ENCODE measurements at places on chromosomes 12 and 14. TPM values are rescaled to one million over a fixed set of nuclear protein-coding genes. Genes with fewer than 3 reads are reported as not detected.

GRCh38 chr14:71355324-71356201 lies 448.3 kb downstream of the PCNX1 start:
- no peak for DNase-seq

Gene TMTC1
- 1.4 TPM for total RNA-seq

GRCh38 chr14:22122227-22122818 lies 448.7 kb upstream of the OR4E1 start:
- DNase-seq, result no peak

- DNase-seq, result no peak
These were observed 46.5 kb downstream of the ST8SIA1 start for GRCh38 chr12:22287776-22288621.

- DNase-seq, result no peak
These were observed 7.6 kb downstream of the PNP start for GRCh38 chr14:20476776-20477175.

Gene TAS2R8
- total RNA-seq, result not detected

- DNase-seq, result no peak
These were observed 414.2 kb downstream of the RMST start for GRCh38 chr12:97876780-97877179.

Gene SYNDIG1L
- total RNA-seq, result not detected

Gene CEP170B
- total RNA-seq, result 8.5 TPM

- DNase-seq, result peak; percentile 53
These were observed 12.4 kb upstream of the SMUG1 start for GRCh38 chr12:54201001-54201794.

- DNase-seq, result no peak
These were observed 1341.4 kb downstream of the FSCB start for GRCh38 chr14:43165651-43166050.

Gene NEDD1
- total RNA-seq, result 54.2 TPM

- no peak for DNase-seq
These were observed 1.9 kb downstream of the EGLN3 start for GRCh38 chr14:33948869-33949408.

DNA sequence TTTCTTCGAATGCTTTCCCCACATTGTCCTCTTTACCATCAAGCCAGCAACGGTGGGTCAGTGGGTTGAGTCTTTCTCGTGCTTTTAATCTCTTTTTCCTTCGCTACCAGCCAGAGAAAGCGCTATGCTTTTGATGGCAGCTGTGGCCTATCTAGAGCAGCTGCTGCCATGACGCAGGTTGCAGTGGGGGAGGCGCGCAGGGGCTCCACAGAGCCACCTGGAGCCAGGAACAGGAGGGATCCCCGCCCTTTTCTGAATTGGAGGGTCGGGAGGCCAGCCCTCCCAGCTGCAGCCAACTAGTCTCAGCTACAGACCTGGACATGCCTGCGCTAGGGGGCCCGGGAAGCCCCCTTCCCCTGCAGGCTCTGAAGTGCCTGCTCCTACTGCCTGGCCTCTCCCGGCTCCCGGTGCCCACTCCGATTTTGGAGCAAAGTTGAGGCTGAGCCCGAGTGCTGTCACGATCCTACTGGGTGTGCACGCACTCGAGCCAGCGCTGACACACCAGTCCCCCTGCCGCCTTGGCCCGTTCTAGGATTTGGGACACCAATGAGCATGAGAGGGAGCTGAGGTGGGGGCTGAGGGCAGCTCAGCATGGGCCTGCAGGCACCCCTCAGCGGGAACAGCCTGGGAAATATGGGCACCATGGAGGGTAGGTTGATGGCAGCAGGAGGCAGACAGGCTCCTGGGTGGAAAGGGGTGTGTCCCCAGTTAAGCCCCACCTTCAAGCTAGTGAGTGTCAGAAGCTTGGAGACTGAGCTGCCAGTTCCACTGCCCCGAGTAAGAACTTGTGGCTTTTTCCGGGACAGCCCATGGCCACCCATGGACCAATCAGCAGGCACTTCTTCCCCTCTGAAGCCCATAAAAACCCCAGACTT lies 784.2 kb downstream of the SLC6A15 start:
- no peak for DNase-seq

Gene ASB8
- 32.5 TPM for total RNA-seq

GRCh38 chr12:122604993-122605392 lies 77.9 kb downstream of the KNTC1 start:
- DNase-seq, result no peak

DNA sequence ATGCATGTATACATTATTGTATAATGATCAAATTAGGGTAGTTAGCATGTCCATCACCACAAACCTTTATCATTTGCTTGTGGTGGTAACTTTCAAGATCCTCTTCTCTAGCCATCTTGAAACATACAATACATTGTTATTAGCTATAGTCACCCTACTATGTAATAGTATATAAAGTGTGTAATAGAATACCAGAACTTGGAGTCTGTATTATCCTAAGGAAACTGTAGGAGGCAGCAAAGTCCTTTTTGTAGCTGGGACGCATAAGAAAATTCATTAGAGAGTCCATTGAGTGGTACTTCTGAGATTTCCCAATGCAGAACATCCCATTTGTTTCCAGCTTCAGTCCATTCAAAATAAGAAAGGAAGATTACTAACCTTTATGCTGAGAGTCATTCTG lies 325.9 kb upstream of the LRFN5 start:
- DNase-seq, result no peak

- DNase-seq, result no peak
These were observed 24.9 kb downstream of the RIN3 start for GRCh38 chr14:92538412-92538985.

Gene KRT75
- total RNA-seq, result not detected

- DNase-seq, result no peak
These were observed 38.5 kb downstream of the CCER1 start for GRCh38 chr12:90916516-90916915.

GRCh38 chr12:20473133-20473532 lies 104.8 kb downstream of the PDE3A start:
- no peak for DNase-seq

GRCh38 chr12:52419656-52420055 lies 13.5 kb upstream of the KRT82 start:
- no peak for DNase-seq

- no peak for DNase-seq
These were observed 669.2 kb downstream of the DIO2 start for GRCh38 chr14:79542121-79542520.

Gene POMT2
- 23.4 TPM for total RNA-seq

- DNase-seq, result no peak
These were observed 21.1 kb downstream of the PLXNC1 start for GRCh38 chr12:94169495-94169894.

GRCh38 chr12:113040722-113041171 lies 15.8 kb upstream of the DTX1 start:
- no peak for DNase-seq

DNA sequence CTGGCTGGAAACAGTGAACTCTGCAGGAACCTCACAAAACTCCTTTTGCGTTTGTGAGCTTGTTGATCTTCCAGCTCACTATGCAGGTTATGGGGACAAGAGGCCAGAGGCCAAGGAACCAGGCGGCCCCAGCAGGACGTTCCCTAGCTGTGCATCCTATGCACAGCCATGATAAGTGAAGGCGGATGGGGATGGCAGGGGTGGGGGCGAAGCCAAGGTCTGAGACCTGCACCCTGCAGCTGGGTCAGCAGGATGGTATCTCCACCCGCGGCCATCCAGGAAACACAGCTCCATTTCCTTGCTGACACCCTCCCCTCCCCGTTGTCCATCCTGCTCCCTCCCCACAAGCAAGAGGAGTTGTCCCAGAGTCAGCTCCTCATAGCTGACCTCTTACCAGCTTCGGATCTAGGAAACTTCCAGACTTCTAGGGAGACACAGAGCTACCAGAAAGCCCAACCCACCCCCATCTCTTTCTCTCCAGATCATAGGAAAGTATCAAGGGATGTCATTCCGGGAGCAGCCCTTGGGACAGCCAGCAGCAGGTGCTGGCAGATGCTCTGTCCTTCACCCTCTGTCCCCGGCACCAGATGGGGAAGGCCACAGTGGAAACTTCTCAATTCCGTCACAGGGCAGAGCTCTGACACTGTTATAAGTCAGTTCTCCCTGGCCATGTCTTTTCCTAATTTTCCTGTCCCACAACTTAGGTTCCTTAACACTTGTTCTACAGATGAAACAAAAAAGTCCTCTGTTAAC lies 9.4 kb downstream of the ZBTB39 start:
- DNase-seq, result no peak

Gene TOGARAM1
- total RNA-seq, result 7.3 TPM

- DNase-seq, result no peak
These were observed 990.3 kb downstream of the AACS start for GRCh38 chr12:126055521-126055920.

DNA sequence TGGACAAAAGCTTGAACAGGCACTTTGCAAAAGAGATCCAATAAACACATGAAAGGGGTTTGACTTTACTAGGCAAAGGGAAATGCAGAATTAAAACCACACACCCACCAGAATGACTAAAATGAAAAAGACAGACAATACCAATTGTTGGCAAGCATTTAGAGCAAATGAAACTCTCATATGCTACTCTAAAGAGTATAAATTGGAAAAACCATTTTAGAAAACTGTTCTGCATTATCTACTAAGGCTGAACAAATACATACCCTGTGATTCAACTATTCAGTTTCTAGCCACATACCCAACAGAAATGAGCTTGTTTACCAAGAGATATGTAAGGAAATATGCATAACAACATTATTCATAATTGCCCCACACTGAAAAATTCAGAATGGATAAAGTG lies 8.5 kb upstream of the IL22 start:
- no peak for DNase-seq

DNA sequence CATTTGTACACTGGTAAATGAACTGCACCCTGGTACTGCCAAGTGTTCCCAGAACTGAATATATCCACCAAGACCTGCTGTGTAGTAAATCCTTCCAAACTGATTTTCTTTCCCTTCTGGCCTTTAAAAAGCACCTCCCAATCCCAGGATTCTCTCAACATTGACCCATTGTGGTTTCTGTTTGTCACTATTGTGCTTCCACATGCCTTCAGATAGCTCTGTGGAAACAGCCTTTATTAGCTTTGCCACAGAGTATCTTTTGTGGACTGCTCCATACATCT lies 949 bp upstream of the KIF21A start:
- DNase-seq, result no peak

GRCh38 chr12:122063694-122064024 lies 14.9 kb upstream of the MLXIP start:
- no peak for DNase-seq

DNA sequence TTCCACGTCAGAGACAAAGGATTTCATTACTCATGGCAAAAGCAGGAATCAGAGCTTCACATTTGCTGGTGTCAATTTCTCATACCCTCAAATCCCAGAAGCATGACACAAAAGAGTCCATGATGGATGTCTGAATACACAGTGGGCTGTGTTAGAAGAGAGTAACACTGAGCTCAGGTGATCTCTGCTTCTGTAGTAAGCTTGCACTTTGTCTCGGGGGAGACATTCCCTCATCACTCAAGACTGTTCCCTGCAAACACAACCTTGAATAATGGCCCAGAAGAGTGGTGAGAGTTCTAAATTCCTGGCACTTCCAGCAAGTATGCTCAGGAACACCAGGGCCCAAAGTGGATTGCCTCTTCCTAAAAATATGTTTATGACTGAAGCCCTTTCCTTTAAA lies 1787.2 kb upstream of the SEL1L start:
- DNase-seq, result no peak

GRCh38 chr12:11854011-11854499 lies 204.6 kb downstream of the ETV6 start:
- DNase-seq, result no peak

DNA sequence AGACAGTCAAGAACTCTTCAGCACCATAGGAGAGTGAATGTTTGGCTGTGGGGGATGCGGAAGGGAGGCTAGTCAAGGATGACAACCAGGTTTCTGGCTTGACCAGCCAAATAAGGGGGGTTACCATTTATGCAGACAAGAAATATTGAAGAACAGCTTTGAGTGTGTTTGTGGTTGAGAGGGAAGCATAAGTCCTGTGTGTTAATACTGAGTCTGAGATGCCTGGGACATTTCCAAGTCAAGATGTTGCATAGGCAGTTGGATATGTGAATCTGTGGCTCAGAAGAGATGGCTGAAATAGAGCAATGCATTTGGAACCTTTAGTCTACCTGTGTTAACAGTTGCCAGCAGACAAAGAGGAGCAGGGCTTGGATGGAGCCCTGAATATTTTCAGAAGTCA lies 66.1 kb downstream of the ANO6 start:
- no peak for DNase-seq

- no peak for DNase-seq
These were observed 58.0 kb upstream of the KRAS start for GRCh38 chr12:25308756-25309155.

DNA sequence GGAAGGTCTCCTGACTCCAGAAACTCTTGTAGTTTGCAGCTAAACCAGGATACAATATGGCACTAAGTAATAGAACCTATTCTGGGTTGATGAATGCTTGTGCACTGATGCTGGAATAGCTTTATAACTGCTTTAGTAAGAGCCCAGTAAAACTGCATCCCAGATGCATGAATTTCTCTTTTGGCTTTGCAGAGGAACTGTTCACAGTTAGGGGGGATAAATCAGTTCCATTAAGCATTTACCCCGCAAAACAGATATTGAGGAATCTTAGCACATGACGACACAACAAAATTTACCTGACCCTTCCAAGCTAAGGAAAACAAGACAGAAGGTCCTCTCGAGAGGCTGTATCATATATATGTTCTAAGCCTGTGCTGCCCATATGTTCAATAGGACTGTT lies 457.4 kb downstream of the FOXG1 start:
- DNase-seq, result no peak

Gene GOLGA5
- 23.4 TPM for total RNA-seq

DNA sequence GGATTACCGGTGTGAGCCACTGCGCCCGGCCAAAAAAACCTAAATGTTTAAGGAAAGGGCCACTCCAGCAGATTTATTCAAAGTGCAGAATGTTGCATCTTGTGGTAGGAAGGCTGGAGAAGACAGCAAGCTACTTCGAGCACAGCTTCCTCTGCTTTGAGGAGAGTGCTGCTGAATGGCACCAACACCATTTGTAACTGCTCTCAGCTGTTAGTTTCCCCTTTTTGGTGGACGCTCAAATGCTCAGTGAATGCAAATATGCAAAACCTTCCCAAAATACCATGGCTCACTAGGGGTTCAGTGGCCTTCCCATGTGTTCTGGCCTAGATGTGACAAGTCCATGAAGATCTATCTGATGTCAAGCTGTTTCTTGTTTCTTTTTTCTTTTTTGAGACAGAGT lies 2.9 kb upstream of the TDRD9 start:
- no peak for DNase-seq

- DNase-seq, result no peak
These were observed 5.0 kb upstream of the DUSP6 start for GRCh38 chr12:89357297-89357730.

DNA sequence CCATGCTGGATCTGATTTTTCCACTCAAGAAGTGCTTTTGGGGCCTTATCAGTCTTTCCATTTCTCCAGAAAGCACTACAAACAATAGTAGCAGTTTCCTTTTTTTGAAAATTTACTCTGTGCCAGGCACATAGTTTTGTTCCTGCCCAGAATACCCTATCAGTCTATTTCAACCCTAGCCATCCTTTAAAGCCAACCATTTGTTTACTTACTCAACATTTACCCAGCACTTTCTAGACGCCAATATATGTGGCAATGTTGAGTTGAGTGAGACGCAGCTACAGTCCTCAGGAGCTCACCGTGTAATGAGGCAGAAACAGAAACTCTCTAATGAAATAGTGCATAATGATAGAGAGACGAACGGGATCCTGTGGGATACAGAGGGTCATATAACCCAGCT lies 32.9 kb upstream of the CHST11 start:
- DNase-seq, result no peak

- DNase-seq, result no peak
These were observed at the start of gene LRRC74A for GRCh38 chr14:76826122-76826521. LRRC74A (plus strand) TSS chr14:76826408; CDS start chr14:76826698, 290 bp downstream.

GRCh38 chr14:35281341-35281740 lies 10.8 kb upstream of the PSMA6 start:
- DNase-seq, result no peak

Gene CDC42BPB
- total RNA-seq, result 2.3 TPM

- DNase-seq, result no peak
These were observed 9.2 kb downstream of the CABP1 start for GRCh38 chr12:120649442-120650232.
